Adipose tissue (tissue), 3 donors: ENCODE measurements at places on chromosomes 16 and 17. TPM values are rescaled to one million over a fixed set of nuclear protein-coding genes. Genes with fewer than 3 reads are reported as not detected.

The MT4 gene
- not detected for polyA plus RNA-seq

The GALNS gene
- polyA plus RNA-seq, result 23.8 TPM

The SMPD3 gene
- 1.9 TPM for polyA plus RNA-seq

The C1QL1 gene
- 2.1 TPM for polyA plus RNA-seq

The AANAT gene
- 0.08 TPM for polyA plus RNA-seq

The OR3A3 gene
- not detected for polyA plus RNA-seq

The PRMT7 gene
- 58.0 TPM for polyA plus RNA-seq

The CETP gene
- polyA plus RNA-seq, result 0.39 TPM

The CES1 gene
- polyA plus RNA-seq, result 34.8 TPM

The SLC35G3 gene
- polyA plus RNA-seq, result not detected

The ITPRIPL2 gene
- polyA plus RNA-seq, result 25.4 TPM

The C17orf113 gene
- polyA plus RNA-seq, result 0.12 TPM

The PARN gene
- polyA plus RNA-seq, result 16.6 TPM
